ENCODE measurements at places on chromosomes 13 and 19.
A peak's percentile ranks its signal among the peaks of the same experiment; 100 is the strongest.

DNA sequence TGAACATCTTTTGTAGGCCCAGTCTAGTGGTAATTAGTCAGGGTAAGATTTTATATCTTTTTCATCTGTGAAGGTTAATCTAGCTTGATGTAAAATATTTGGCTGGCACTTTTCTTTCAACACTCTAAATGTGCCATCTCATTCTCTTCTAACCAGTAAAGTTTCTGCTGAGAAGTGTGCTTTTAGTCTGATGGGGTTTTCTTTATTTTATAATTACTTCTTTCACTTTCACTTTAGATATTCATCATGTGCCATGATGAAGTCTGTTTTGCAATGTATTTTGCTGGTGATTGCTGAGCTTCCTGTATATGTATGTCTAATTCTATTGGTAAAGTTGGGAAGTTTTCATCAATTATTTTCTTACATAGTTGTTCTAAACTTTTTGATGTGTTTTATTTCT is 31.9 kb downstream of the ZNF726 start:
- DNase-seq = no peak

- DNase-seq = peak; percentile 14
These were observed 68.2 kb downstream of the ESD start for GRCh38 chr13:46728777-46729176.

GRCh38 chr13:29457299-29457698 is 138.2 kb downstream of the SLC7A1 start:
- DNase-seq = no peak

GRCh38 chr19:29771708-29772414 is 39.9 kb upstream of the CCNE1 start:
- no peak for DNase-seq

GRCh38 chr13:24129914-24130774 is 30.4 kb upstream of the SPATA13 start:
- no peak for DNase-seq

DNA sequence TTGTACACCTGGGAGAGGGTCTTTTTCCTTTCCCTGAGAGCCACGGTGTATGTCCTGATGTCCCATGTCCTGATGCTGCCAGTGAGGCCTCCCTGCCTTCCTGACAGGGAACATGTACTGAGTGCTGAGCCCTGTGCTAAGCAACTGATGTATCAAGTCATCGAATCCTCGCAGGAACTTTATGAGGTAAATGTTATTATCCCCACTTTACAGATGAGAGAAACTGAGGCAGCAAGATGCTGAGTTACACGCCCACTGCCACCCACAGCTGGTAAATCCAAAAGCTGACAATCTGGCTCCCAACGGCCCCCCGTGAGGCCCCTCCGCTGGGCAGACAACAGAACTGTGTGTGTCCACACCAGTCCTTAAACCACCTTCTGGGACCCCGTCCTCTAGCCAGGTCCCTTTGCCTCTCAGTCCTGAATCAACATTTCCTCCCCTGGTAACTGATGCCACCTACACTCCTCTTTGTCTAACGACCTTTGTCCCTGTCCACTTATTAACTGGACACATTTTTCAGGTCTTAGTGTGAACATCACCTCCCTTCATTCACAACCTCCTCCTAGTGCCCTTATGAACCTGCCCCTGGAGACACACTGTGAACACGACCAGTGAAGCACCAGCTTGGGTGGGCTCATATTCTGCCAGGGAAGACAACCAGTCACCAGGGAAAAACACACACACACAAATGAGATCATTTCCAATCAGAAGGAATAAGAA is 5.4 kb upstream of the VSIG10L start:
- DNase-seq = no peak

Data from CMK (cell line).